ENCODE measurements at places on chromosomes 13 and 19. TPM values are rescaled to one million over a fixed set of nuclear protein-coding genes. Genes with fewer than 3 reads are reported as not detected.
A peak's percentile ranks its signal among the peaks of the same experiment; 100 is the strongest.

GRCh38 chr19:21569494-21569865 lies 64.1 kb downstream of the ZNF429 start:
- H3K36me3 ChIP-seq, result no peaks in the 10 kb centered on the region
- H3K4me1 ChIP-seq, result no peaks in the 10 kb centered on the region
- H3K4me3 ChIP-seq, result no peak overlapping the region
- peak; percentile 72 for DNase-seq

DNA sequence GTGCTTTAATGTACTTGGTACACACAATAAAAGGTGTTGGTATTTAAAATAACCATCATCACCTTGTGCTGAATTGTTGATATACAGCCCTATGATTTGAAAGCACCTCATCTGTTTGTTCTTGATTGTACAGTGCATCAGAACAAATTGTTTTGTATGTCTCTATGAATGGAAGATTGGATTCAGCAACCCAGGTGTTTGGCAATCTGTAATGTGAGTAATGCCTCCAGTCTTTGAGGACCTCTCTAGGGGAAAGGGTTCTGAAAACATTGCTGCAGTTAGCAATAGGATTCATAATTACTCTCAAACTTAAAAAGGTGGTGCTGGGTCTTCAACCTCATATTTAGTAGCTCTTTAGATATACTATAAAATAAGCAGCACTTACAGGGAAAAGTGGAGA lies 341.8 kb downstream of the OXGR1 start:
- no peak for DNase-seq
- no peaks in the 10 kb centered on the region for H3K4me1 ChIP-seq
- no peak overlapping the region for H3K4me3 ChIP-seq
- H3K36me3 ChIP-seq, result no peaks in the 10 kb centered on the region
- no peak overlapping the region for H3K27ac ChIP-seq
- no peaks in the 10 kb centered on the region for H3K27me3 ChIP-seq

- no peak overlapping the region for H3K4me3 ChIP-seq
- H3K27ac ChIP-seq, result no peak overlapping the region
- H3K4me1 ChIP-seq, result no peaks in the 10 kb centered on the region
- no peaks in the 10 kb centered on the region for H3K36me3 ChIP-seq
- no peak for DNase-seq
- H3K27me3 ChIP-seq, result no peaks in the 10 kb centered on the region
These were observed 569.1 kb downstream of the KCTD12 start for GRCh38 chr13:76316998-76317527.

SIGLEC9 gene
- polyA plus RNA-seq, result 4.1 TPM

Measured in liver (tissue), 10 donors.